ENCODE measurements at places on chromosomes 12 and 14.

GRCh38 chr14:33840797-33841196, 110.1 kb downstream of the EGLN3 start:
- no peak for DNase-seq

DNA sequence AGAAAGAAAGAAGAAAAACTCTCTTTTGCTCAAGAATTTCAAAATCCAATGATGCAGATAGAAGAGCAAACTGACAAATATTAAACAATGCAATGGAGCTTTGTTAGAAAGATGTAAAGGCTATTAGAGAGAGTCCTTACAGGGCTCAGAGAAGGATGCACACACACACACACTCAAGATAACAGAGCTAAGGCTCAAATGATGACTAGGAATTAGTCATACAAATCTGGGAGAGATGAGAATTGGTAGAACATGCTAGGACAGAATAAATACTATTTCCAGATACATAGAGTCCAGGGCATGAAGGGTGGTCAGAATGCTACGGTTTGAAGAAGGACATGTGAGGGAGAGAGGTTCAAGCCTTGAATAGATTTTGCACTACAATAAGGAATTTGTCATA, 650.1 kb upstream of the MDGA2 start:
- no peak for DNase-seq

DNA sequence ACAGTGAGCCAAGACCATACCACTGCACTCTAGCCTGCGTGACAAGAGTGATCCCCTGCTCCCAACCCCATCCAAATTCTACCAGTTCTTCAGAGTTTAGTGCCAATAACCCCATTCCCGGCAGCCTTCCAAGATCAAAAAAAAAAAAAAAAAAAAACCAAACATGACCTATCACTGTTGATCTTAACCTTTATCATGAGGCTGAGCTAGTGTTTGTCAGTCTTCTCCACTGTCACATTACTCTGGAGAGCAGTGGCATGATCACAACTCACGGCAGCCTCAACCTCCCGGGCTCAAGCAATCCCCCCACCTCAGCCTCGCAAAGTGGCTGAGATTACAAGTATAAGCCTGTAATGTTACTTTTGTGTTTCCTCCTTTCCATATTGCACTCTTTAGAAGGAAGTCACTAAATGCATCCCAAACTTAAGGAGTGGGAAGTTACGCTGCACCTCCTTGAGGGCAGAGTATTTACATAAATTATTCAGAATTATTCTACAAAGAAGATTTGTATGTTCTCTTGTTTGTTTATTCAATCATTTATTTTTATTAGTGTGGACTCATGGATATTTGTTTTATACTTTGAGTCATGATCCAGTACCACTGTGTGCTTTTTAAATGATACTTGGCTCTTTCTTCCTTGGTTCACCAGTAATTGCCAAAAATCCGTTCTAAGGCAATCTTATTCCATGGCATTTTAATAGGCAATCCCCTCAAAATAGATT, 31.5 kb upstream of the FAM222A start:
- DNase-seq: no peak

DNA sequence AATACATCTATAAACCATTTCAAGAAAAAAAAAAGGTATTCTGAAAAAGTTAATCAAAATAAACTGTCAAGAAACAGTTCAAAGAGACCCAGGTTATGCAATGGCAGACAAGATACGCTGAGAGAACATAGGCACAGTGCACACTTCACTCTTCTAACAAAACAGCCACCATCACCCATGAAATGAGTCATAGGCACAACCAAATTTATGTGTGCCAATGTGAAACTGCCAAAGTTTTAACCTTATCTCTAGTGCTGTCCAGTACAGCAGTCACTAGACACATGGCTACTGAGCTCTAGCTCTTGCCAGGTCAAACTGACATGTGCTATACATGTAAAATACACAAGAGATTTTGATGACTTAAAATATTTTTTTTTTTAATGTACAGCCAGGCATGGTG, 1.4 kb downstream of the CEP128 start:
- DNase-seq: no peak

- DNase-seq: no peak
Measured at GRCh38 chr14:103547941-103548462, 14.5 kb downstream of the BAG5 start.

DNA sequence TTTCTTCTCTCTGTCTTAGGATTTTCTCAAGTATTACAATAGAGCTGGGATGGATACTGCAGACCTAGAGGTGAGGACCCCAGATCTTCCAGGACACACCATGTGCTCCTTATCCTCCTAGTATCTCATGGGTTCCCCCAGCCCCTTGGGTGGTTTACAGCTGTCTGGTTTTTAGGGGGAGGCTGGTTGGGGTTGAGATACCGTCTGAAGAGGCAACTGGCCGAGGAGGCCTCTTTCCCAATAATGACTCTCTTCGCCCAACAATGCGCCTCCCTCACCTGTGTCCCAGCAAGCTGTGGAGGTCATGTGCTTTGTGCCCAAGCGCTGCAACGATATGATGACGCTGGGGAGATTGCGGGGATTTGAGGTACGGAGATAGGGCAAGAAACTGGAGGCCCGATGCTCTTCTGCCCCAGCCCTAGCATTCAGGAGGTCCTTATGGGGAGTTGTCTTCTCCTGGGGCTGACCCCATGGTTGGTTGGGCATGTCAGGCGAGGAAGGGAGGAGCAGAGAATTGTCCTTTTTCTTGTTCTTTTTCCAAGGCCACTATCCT, 3.8 kb downstream of the ARHGEF25 start:
- no peak for DNase-seq

DNA sequence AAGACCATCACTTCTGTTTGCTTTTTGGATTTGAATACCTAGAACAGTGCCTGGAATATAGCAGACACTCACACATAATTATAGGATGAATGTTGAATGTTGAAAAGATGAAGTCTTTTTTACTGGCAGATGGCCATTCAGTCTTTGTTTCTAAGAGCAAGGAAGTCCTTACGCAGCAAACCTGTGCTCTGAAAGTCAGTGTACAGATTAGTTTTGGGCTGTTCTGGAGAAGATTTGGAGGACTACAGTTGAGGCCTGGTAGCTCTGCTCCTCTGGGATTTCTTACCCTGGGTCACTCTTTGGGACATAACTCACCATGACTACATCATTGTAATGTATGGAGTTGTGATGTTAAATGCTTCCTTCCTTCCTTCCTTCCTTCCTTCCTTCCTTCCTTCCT, 3.3 kb downstream of the OR4E2 start:
- DNase-seq: no peak

All from ELR (cell line).